ENCODE measurements at places on chromosomes 7 and 10. TPM values are rescaled to one million over a fixed set of nuclear protein-coding genes. Genes with fewer than 3 reads are reported as not detected.
A peak's percentile ranks its signal among the peaks of the same experiment; 100 is the strongest.

GRCh38 chr10:70084189-70084588 lies 31.5 kb downstream of the MACROH2A2 start:
- no peak for DNase-seq

- DNase-seq = no peak
Observed at GRCh38 chr7:1918881-1919525, 248.9 kb downstream of the ELFN1 start.

DNA sequence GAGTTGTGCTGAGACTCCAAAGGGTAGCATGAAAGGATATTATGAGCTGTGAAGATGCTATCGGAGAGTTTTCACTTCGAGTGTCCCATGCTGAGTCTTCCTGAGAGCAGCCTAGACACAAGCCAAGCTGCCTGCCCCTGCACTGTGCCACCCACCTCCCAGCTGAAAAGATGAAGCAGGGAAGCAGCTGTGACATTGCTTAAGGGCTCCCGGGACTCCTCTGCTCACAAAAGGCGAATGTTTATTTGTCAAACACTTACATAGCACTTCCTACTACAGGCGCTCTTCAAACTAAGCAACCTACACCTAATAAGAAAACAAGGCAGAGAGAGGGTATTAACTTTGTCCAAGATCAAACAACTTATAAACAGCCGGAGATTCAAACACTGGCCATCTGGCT lies 95.6 kb downstream of the OSBPL3 start:
- no peak for DNase-seq

DNA sequence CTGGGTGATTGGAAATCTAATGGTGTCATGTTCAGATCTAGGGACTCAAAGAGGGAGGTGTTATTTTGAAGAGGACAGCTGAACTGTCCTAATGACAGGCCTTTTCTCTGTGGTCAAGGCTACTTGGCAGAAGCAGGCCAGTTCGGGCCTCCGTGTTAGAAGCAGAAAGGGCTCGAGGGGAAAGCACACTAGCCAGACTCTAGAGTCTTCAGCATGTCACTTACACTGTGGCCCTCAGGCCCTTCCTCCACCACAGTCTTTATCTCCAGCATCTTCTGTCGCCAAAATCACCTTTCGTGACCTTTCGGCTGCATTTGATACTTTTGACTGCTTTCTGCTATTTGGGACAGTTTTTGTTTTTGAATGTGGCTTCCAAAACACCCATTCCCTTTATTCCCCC lies 123.3 kb downstream of the CNNM2 start:
- DNase-seq = no peak

- DNase-seq = no peak
Observed at GRCh38 chr10:61832866-61833481, 68.5 kb upstream of the ARID5B start.

GRCh38 chr10:64109926-64110495 lies 588.8 kb downstream of the REEP3 start:
- no peak for DNase-seq

DNA sequence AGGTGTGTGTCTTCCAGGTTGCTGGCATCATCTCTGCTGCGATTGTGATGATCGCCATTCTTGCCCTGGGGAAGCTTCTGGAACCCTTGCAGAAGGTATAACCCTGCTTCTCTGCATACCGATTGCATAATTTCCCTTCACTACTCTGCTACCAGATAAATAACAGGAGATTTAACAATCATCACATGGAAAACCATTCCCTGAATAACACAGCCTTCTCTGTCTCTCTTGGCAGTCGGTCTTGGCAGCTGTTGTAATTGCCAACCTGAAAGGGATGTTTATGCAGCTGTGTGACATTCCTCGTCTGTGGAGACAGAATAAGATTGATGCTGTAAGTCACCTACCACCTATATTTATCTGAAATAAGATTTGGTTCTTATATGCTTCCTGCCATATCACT lies 33.8 kb downstream of the SLC26A4 start:
- no peak for DNase-seq

DNA sequence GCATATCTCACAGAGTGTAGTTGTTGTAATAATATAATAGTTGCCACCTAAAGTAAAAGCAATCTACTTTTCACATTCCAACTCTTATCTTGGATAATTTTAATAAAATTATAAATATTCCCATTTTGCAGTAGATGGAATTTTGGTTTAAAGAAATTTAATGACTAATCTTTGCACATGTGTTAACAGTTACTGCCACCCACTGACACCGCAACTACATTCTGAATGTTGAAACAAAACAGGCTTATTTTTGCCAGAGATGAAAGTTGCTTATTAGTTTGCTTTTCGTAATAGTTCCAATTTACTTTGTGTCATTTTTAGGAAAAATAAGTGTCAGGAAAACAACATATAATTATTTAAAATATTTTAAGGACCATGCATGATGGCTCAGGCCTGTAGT lies 557.5 kb upstream of the PCDH15 start:
- DNase-seq = no peak

GRCh38 chr10:68096913-68097516 lies 12.3 kb upstream of the MYPN start:
- DNase-seq = no peak

- no peak for DNase-seq
Observed at GRCh38 chr7:44541-44896, 147.9 kb upstream of the FAM20C start.

GRCh38 chr7:25310896-25311295 lies 82.6 kb upstream of the NPVF start:
- DNase-seq = no peak

DNA sequence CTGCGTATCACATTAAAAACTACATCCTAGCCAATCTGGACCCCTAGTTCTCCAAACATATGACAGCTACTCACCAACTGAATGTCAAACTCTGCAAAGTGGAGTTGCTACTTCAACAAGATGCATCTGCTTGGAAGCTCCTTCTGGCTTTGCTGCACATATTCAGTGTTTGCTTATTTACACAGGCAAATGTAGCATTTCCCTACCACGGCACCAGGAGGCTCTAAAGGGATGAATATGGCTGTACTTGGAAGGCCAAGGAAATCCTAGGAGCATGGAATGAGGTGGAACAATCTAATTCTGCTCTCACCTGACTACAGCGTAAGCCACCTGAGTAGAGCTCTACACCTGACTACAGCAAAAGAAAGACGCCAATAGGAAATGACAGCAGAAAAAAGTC lies 39.7 kb downstream of the MTPAP start:
- no peak for DNase-seq

- DNase-seq = no peak
Observed at GRCh38 chr7:76122516-76123239, 74.8 kb downstream of the MDH2 start.

DNA sequence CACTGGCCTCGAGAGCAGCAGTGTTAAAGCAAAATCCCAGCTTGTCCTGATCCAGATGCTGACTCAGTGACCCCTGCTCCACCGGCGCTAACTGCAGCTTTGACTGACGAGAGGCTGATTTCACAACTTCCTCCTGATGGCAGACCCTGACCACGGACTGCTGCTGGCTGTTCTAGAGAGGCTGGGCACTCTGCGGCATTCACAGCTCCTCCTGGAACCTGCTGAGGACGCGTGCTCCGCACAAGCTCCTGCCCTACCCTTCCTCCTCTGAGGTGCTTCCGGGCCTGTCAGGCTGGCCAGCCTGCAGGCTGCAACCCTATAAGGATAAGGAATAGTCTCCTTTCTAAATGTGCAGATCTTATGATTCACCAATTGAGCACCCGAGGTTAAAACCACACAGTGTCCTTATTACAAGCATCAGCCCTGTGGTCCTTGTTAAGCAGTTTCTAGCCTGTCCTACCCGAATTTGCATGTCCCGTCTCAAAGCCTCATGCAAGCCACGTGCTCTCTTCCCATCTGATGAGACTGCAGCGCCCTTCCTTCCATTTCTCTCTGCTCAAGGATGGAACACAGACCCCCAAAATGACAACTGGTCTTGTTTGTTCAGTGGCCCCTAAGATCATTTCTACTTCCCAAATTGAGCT lies 35.5 kb upstream of the NCAPG2 start:
- no peak for DNase-seq

DNA sequence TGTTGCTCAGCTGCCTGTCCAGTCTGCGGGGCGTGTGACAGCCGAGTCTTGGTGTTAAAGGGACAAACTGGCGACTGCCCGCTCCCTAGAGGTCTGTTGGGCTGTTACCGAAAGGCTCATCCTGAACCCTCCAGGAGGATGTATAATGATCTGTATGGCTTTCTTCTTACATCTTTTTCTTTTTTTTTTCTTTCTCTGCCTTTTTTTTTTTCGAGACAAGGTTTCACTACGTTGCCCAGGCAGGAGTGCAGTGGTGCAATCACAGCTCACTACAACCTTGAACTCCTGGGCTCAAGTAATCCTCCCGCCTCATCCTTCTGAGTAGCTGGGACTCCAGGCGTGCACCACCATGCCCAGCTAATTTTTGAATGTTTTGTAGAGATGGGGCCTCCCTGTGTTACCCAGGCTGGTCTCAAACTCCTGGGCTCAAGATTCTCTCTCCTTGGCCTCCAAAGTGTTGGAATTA lies 857 bp downstream of the INTS15 start:
- no peak for DNase-seq

DNA sequence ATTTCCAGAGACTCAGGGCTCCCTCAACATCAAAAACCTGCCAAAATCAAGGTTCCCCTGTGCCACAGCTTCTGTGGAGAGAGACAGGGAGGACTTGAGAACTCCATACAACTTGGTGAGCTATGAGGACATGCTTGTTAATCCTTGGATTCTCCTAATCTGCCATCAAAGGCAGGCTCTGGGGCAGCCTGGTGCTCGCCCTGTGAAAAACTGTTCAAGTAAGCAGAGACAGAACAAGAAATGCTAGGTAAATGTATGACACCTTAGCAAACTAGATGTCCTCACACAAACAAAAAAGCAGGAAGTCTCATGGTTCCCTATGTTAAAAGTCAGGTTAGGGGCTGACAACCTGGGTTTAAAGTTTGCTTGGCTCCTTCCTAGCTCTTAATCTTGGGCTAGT lies 73.6 kb downstream of the ANK3 start:
- no peak for DNase-seq

- no peak for DNase-seq
Observed at GRCh38 chr7:70426249-70426880, 705.6 kb upstream of the GALNT17 start.

- DNase-seq = no peak
Observed at GRCh38 chr10:13741438-13741837, 154.7 kb downstream of the PRPF18 start.

DNA sequence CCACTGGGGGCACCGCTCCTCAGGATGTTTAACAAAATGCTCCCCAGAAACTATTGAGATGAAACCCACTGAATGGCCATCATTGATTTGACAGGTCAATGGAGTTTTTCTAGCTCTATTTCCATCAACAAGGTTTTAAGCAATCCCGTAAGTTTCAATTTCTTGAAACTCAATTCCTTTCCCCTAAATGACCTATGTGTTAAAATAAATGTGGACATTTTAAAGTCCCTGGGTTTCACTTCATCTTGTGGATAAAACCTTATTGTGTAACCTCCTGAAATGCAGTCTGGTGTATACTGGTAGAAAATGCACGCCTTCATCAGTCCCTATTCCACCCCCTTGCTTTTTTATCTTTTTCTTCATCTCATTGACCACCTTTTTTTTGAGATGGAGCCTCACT lies 8.9 kb upstream of the C7orf33 start:
- DNase-seq = no peak

- DNase-seq = no peak
Observed at GRCh38 chr7:151839451-151839921, 37.4 kb downstream of the PRKAG2 start.

GRCh38 chr10:97590748-97591495 lies 1.4 kb downstream of the C10orf62 start:
- no peak for DNase-seq

- DNase-seq = peak; percentile 43
Observed at GRCh38 chr10:21521751-21522533, 3.5 kb downstream of the SKIDA1 start.

GRCh38 chr7:46428295-46428694 lies 507.2 kb upstream of the IGFBP3 start:
- no peak for DNase-seq

GRCh38 chr10:128081222-128081621 lies 45.0 kb downstream of the MKI67 start:
- no peak for DNase-seq

- peak; percentile 7 for DNase-seq
Observed at GRCh38 chr7:158541346-158542010, 46.1 kb downstream of the PTPRN2 start.

DNA sequence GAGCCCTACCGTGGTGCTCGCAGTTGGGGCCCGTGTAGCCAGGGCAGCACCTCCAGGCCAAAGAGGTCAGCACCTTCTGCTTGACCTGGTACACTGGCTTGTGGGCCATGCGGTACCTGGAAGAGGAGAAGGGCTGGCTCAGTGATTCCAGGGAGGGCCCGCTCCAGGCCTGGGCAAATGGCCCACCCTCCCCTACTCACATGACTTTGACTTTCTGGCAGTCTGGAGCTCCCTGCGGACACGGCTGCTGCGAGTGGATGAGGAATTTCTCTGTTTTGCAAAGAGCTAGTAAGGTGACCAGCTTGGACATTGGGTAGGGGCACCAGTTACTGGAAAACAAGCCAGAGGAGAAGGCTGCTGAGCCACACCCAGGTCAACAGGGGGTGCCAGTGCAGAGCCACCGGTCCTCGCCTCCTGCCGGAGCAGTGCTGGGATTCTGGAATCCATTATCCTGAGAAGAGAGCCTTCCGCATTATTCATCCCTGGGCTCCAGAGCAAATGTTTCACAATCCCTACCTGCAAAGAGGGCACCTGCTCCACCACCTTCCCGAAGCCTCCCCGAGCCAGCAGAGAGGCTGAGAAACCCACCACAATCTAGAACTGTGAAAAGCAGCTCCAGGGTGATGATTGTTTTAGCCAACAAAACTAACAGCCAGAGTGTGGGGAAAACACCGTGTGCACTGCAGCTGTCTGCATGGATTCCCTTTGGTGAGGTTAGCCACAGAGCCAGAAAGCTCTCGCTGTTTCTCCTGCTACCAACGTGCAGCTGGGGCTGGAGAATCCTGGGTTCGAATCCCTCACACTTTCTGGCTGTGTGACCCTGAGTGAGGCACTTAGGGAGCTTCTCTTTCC lies 11.8 kb downstream of the MMRN2 start:
- peak; percentile 29 for DNase-seq

SPDYE2 gene
- total RNA-seq = not detected

KCP gene
- 1.5 TPM for total RNA-seq

PKD1L1 gene
- total RNA-seq = 0.79 TPM

INSYN2A gene
- 10.2 TPM for total RNA-seq

PCGF5 gene
- 28.4 TPM for total RNA-seq

GIMAP6 gene
- total RNA-seq = 9.1 TPM

IDI2 gene
- not detected for total RNA-seq

CCL24 gene
- total RNA-seq = not detected

CPVL gene
- total RNA-seq = 42.2 TPM

COL1A2 gene
- 3,270 TPM for total RNA-seq

Data from spinal cord (tissue), 10 donors.